ENCODE measurements at places on chromosomes 3 and 15. TPM values are rescaled to one million over a fixed set of nuclear protein-coding genes. Genes with fewer than 3 reads are reported as not detected.

DNA sequence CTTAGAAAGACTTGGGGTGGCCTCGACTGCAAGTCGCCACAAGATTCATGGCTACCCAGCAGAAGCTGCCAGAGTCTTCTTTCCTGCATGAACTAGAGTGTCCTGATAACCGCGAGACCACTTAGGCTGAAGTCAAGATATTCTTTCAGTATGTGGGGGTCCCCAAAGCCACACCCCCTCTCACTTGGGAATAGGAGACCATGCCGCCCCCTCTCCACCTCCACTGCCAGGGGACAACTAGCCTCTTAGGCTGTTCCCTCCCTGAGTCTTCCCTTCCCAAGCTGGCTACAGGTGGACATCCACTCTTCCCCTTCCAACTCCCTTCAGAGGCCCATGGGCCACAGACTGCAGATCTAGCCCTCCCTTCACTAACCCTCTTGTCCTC, 1.3 kb upstream of the CCDC12 start:
- peaks cover 59% of the 10 kb centered on the region for H3K36me3 ChIP-seq
- H3K27me3 ChIP-seq = no peaks in the 10 kb centered on the region
- peaks cover 33% of the 10 kb centered on the region for H3K4me1 ChIP-seq
- peak overlapping the region; percentile 25 for H3K27ac ChIP-seq
- DNase-seq = no peak
- H3K4me3 ChIP-seq = peak overlapping the region; percentile 92

DNA sequence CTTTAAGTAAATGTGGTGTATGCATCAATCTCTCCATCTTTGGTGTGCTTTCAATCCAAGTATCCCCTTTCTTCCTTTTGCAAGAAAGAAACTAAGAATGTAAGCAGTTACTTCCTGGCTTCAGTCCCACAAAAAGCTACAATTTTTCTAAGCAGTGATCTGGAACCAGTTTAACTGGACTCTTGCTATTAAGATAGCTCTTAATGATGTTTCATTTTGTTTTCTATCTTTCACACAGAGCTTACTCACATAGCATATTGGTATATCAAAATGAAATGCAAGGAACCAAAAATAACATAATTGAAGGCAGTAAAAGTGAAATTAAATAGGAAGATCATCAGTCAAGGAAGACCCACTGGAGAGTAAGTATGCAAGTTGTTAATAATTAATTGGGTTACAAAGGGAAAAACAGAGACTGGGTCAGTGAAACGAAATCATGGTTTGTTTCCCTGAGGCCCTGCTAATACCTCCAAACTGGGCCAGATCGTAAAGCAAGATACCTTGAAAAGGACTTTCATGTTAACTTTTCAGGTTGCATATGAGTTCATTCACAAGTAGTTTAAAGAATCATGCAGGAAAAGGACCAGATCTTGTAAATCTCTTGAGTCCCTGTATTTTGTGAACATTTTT, 41.9 kb downstream of the GPR160 start:
- H3K4me1 ChIP-seq = peaks cover 19% of the 10 kb centered on the region
- no peak for DNase-seq
- H3K27ac ChIP-seq = peak overlapping the region; percentile 16

GRCh38 chr3:28575746-28576613, 227.4 kb upstream of the AZI2 start:
- DNase-seq = no peak
- no peaks in the 10 kb centered on the region for H3K4me1 ChIP-seq
- no peaks in the 10 kb centered on the region for H3K36me3 ChIP-seq
- no peak overlapping the region for H3K4me3 ChIP-seq
- H3K27me3 ChIP-seq = no peaks in the 10 kb centered on the region

DNA sequence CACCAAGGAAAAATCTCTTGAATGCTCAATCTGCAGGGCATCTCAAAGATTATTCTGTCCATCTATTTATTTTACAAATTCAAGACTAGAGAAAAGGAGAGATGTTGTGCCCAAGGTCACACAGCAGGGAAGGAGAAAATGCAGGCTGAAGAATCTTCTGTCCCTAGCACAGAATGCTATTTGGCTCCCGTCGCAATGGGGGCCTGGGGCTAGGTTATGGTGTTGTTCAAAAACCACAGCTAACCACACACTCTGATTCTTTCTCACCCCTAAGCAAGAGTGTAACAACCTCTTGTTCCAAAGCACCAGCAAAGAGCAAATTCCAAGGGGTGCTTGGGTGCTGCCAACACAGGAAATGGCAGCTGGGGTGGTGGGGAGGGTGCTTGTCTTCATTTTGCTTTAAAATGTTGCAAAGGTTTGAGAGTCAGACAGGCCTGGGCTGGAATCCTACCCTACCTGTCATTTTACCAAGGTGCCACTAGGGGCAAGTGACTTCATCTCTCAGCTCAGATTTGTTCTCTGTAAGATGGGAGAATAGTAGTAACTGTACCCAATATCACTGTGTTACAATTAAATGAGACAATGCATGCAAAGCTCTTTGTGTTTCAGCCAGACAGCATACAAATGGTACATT, 112.5 kb downstream of the ADAMTS9 start:
- H3K27me3 ChIP-seq = no peaks in the 10 kb centered on the region
- H3K36me3 ChIP-seq = peaks cover 6% of the 10 kb centered on the region
- H3K4me1 ChIP-seq = peaks cover 15% of the 10 kb centered on the region
- no peak overlapping the region for H3K4me3 ChIP-seq
- H3K27ac ChIP-seq = no peak overlapping the region

Gene SLC51B
- total RNA-seq = not detected
